Stomach (tissue), 19 donors: ENCODE measurements at places on chromosomes 5 and 9. TPM values are rescaled to one million over a fixed set of nuclear protein-coding genes. Genes with fewer than 3 reads are reported as not detected.
A peak's percentile ranks its signal among the peaks of the same experiment; 100 is the strongest.

DNA sequence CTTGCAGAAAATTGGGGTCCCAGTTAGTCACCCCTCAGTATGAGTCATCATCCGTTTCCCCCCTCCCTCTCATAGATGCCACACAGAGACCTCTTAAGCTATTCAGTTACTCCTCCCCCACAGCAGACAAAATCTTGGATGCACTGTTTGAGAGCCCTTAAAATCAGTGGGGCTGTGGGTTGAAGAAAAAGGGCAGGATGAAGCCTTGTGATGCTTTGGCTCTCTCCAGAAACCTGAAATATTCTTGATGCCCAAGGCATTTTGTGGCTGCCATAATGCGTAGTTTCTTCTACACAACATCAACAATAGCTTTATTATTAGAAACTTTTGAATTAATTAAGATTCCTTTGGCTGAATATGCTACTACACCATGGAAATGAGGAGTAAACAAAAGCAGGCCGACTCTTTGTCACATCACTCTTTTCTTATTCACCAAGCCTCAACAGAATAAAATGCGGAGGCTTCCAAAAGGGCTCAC, 133.8 kb downstream of the MRPS30 start:
- no peaks in the 10 kb centered on the region for H3K27me3 ChIP-seq
- H3K4me1 ChIP-seq, result no peaks in the 10 kb centered on the region
- DNase-seq, result no peak

The IL9 gene
- total RNA-seq, result not detected

The IL4 gene
- not detected for total RNA-seq

DNA sequence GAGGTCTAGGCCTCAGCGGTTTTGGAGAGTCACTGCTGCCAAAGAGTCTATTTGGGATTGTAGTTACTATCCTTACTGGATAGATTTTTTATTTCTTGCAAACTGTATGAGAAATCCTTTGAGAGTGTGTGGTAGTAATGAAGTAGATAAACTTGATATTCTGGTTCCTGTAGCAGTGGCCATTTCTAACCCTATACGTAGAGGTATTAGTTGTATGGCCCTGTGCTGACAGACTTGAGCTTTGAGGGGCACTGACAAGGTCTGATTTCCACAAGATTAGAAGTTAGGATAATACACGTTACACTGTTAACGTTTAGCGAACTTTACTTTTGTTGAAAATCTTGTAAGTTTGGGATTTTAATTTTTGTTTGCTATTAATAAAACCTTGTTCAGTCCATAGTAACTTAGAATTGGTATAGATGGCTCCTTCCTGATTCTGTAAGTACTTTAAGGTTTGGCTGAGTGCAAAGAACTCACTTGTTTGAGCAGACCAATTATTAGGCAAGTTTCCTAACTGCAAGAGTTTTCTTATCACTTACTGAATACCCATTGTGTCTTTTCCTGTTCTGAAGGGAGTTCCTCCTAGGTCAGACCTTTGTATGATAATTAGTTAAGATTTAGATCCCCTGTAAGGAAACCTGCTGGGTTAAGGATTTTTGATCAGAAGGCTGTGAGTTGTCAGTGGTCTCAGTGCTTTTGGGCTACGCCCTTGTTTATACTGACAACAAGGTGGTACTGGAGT, 31.4 kb downstream of the GCNT1 start:
- H3K27ac ChIP-seq, result no peak overlapping the region
- no peak overlapping the region for H3K4me3 ChIP-seq
- DNase-seq, result no peak
- H3K4me1 ChIP-seq, result no peaks in the 10 kb centered on the region

The DAPK1 gene
- 40.3 TPM for total RNA-seq

The NEURL1B gene
- total RNA-seq, result 60.3 TPM

The ADCY2 gene
- 7.5 TPM for total RNA-seq

DNA sequence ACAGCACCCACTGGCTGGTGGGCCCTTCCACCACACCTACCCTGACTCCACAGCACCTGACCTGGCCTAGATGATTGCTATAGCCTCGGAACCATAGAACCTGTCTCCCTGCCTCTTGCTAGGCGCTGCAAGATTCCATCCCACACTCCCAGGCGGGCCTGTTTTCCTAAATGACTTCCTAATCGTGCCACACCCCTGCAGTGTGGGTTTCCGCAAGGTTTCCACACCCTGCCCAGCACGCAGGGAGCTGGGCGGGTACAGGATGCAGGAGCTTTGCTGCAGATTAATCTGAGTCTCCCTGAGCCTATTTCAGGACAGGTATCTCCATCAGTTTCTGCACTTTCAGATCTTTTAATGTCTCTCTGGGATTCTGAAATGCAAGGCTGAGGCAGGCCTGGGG, 62.9 kb downstream of the SHB start:
- DNase-seq, result peak; percentile 71
- no peak overlapping the region for H3K4me3 ChIP-seq
- H3K27ac ChIP-seq, result no peak overlapping the region
- H3K4me1 ChIP-seq, result peaks cover 37% of the 10 kb centered on the region

GRCh38 chr5:10623305-10623910, 59.5 kb downstream of the ANKRD33B start:
- no peaks in the 10 kb centered on the region for H3K27me3 ChIP-seq
- peaks cover 17% of the 10 kb centered on the region for H3K4me1 ChIP-seq
- H3K36me3 ChIP-seq, result no peaks in the 10 kb centered on the region

The UGCG gene
- 20.3 TPM for total RNA-seq

DNA sequence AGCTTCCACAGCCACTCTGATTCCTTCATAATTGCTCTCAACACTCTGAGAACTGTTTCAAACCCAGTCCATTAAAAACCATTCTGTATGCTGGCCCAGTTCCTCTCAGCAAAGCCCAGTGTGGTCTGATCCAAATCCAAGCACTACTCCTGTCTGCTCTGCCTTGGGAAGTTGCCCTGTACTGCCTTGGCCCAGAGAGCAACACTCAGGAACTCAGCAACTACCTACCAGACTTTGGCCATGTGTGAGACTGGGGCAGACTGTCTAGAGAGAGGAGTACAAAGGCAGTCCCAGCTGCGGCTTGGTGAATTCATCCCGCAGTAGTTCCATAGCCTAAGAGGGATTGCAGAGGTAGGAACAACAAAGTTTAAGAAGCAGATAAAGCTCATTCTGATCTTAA, 214.4 kb downstream of the MCTP1 start:
- no peak for DNase-seq
- no peaks in the 10 kb centered on the region for H3K27me3 ChIP-seq
- H3K27ac ChIP-seq, result peak overlapping the region; percentile 34

GRCh38 chr5:55575815-55576583, 41.2 kb upstream of the PLPP1 start:
- no peak overlapping the region for H3K4me3 ChIP-seq
- H3K27ac ChIP-seq, result no peak overlapping the region
- no peaks in the 10 kb centered on the region for H3K27me3 ChIP-seq
- H3K4me1 ChIP-seq, result peaks cover 16% of the 10 kb centered on the region

The SHOC1 gene
- total RNA-seq, result 0.18 TPM

The PPIC gene
- total RNA-seq, result 22.3 TPM
